ENCODE measurements at places on chromosomes 13 and 19. TPM values are rescaled to one million over a fixed set of nuclear protein-coding genes. Genes with fewer than 3 reads are reported as not detected.

Gene FAM124A
- 4.4 TPM for polyA plus RNA-seq

Gene CLIP3
- 48.5 TPM for polyA plus RNA-seq

DNA sequence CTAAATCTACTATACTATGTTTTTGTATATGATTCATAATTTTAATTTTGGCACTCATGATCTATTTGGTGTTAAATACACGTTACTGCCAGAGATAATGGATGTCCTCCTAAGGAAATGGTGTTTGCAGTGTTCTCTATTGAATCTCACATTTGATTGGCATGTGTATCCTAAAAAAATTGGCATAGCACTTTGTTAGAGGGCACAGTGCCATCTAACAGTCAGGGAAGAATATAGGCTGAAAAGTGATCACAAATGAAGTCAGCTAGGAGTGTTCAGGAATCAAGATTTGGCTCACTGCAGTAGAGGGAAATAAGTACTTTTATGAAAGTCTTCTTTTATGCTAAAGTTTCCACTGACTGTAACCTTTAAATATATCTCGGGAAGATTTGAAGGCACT is 624.6 kb downstream of the GPC6 start:
- DNase-seq = no peak

DNA sequence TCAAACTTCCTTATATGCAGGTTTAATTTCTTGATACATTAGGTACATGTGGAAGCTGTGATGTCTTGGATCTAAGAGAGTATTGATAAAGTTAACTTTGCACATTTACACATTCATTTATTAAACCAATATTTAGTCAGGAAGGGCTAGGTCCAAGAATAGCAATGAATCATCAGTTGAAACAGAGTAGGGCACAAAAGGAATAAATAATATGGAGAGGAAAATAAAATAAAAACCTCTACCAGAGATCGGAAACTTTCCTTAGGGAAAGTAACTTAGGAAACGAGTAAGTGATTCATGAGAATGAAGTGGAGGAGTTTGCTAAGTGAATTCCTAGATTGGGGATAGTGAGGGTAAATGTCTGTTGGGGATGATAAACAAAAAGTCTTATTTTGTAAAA is 259.4 kb upstream of the DACH1 start:
- DNase-seq = no peak

DNA sequence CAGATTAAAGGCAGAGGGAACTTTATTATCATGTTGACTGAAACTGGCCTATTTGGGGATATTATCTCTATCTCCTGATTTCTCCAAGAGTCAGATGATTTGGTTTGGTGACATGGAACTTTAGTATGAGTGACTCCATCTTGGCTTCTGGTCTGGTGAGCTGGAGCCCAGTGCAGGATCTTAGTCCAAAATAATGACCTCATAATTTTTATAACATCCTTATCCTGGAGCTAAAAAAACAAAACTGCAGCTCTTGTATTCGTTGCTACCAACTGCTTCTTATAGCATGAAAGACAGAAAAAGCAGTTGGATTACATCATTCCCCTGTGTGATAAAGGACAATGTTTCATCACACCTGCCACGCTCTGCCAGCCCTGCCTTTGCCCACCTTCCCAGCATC is 39.3 kb upstream of the RNF17 start:
- DNase-seq = no peak

DNA sequence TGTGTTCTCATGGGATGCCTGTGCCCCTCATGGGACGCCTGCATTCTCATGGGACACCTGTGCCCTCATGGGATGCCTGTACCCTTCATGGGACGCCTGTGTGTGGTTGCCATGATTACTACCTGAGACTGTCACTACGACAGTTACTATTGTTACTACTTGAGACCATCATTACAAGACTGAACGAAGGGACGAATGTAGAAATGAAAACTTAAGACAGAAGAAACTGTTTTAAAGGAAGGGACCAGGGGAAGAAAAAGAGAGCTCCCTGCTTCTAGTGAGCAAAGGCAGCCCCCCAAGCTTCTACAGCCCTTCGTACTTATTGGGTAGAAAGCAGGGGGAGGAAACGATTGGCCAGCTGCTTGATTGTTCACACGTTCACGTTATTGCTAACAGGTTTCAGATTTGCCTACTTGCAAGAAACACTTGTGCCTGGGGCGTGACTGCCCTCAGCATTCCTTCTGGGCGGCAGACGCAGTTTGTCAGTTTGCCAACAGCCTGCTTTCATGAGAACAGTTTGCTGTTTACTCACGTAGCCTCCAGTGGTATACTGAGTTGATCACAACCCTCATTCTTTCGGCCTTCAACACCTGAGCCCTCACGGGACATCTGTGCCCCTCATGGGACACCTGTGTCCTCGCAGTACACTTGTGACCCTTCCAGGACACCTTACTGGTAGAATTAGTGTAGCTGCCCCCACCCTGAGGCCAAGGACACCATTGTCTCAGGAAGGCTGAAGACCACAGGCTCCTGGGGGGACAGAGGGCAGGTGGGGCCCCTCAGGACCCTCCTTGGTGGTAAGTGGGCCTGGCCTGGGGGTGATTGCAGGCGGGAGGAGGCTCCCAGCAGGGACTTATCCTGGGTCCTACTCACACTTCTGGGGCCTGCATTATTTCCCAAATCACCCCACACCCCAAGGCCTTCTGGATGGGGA is 2.5 kb upstream of the S1PR4 start:
- no peak for DNase-seq

- DNase-seq = no peak
Observed at GRCh38 chr13:90719461-90719860, 628.0 kb upstream of the MIR17HG start.

DNA sequence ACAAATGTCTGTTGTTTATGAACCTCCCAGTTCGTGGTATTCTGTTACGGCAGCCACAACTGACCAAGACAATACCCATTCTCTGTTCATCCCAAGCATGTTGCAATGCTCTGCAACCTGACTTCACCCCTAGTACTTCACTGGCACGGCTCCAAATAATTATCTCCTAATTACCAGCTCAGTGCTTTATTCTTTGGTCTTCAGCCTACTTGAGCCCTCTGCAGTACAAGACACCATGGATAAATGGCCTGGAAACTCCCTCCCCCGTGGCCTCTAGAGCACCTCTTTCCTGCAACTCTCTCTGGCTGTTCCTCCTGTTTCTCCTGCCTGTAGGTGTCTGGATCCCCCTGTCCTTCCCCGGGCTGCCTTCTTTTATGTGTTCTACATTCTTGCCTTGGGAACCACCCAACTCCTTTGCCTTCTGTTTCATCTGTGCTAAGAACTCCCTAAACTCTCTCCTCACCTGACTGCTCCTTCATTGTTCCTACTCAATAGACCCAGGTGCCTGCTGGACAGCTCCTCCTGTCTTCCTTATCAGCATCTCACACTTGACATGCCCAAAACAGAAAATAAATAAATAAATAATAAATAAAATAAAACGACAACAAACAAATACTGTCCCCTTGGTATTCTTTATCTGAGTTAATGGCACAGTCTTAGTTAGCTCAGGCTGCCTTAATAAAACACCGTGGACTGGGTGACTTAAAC is 200.4 kb upstream of the IPO5 start:
- DNase-seq = no peak

DNA sequence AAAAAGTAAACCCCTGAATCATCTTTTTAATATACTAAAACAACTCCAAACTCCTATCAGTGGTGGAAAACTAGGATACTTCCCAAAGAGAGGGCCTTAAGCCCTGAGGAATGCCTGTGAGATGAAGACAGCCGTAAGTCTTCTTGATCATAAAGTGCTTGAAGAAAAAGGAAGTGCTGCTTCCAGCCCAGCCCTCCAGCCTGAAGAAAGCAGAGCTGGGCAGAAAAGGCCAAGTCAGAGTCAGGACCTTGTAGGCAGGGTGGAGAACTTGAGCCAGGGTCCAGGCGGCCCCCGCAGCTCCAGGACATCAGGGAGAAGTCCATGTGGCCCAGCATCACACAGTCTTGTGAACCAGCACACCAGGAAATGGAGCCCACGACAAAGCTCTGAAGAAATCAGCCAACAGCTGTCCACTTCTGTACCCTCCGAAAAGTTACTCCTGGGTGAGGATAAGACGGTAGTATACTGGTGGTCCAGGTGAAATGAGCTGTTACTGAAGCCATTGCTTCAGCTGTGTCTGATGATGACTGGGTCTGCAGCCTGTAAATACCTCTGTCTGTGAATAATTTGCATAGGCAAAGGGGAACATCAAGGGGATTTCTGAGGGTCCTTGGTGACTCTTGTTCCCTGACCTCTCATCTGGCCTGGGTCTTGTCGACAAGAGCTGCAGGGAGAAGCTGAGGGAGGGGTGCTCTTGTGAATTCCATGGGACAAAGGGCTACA is 18.7 kb upstream of the CRYL1 start:
- DNase-seq = no peak

GRCh38 chr19:10363789-10364281 is 16.5 kb downstream of the TYK2 start:
- DNase-seq = no peak

DNA sequence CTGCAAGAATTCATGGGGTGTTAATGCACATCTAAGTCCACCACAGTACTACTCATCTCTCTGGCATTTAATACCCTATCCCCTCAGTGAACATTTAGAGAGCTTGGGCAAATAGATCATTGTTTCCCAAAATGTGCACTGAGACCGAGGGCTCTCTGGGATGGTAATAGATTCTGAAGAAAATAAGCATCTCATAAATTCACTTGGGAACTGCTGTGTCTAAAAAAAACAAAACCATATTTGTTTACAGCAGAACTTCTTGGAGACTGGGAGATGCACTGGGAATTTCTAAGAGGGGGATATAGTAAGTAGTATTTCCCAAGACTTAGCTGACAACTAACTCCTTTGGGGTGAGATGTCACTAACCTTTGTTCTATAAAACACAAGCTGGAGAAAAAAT is 58.4 kb downstream of the ENOX1 start:
- no peak for DNase-seq

DNA sequence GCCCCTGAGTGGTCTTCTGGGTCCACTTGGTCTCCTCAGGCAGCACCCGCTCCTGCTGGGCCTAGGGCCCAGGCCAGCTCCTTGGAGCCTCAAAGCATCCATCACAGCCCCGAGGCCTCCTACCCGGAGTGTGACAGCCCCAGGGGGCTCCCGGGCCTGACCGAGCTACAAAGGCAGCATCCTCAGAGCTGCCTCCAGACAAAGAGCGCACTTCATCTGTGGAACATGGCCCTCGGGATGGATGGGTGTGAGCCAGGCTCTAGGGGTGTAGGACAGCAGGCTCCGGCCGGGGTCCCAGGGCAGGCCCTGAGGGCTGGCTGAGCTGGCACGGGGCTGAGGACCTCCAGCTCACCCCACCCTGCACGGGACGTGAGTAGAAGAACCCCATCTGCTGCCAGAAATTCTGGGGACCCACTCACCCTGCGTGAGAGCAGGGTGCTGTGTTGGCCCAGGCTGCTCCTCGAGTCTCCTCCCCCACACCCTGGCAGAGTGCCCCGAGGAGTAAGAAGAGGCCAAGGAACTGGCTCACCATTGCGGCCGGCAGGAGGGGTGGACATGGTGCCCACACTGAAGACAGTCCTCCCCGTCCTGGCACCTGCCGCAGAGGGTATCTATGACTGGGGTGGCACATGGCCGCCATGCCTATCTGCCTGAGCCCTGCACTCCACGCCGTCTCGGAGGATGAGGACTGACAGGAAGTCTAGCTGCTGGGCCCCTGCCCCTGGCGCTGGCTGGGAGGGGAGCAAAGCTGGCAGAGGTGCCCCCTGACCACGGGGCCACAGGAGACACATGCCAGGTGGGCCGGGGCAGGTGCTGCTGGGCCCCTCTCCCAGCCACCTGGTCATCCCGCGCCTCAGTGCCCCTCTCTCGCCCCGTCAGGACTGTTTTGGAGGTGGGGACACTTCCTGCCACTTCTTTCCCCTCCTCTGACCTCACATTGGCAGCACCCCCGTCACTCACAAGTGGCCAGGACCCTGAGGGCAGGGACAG is 22.3 kb downstream of the CEBPG start:
- DNase-seq = no peak

GRCh38 chr19:48284896-48285295 is 15.0 kb downstream of the ZNF114 start:
- DNase-seq = no peak
